ENCODE measurements at places on chromosomes 6 and 20.
A peak's percentile ranks its signal among the peaks of the same experiment; 100 is the strongest.

DNA sequence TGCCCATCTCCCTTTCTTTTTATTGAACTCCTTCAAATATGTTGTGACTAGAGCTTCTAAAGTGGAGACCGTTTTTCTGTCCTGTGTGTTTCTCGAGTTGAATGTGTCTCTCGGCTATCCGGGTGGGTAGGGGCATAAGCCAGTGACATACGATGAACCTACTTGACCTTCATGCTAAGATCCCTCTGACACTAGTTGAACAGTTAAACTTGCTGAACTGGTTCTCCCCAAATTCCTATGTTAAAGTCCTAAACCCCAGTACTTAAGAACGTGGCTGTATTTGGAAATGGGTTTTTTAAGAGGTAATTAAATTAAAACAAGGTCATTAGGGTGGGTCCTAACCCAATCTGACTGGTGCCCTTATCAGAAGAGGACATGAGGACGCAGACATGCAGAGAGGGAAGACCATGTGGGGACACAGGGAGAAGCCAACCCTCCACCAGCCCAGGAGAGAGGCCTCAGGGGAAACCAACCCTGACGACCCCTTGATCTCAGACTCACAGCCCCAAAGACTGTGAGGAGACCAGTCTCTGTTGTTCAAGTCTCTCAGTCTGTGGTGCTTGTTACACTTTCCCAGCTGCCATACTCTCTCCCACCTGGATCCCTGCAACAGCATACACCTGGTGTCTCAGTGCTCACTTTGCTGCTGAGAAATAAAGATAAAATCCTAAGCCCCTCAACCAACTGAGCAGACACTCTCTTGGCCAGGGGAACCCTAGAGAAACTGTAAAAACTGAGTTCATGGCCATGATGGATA lies 208.4 kb downstream of the MYLK4 start:
- no peak for DNase-seq

- no peak for DNase-seq
Measured at GRCh38 chr6:19731282-19731681, 105.9 kb upstream of the ID4 start.

- DNase-seq = no peak
Measured at GRCh38 chr6:44956396-44956795, 371.7 kb upstream of the RUNX2 start.

GRCh38 chr20:10478930-10479329 lies 43.8 kb downstream of the SLX4IP start:
- no peak for DNase-seq

- no peak for DNase-seq
Measured at GRCh38 chr6:4017834-4018170, 61.1 kb downstream of the FAM217A start.

- no peak for DNase-seq
Measured at GRCh38 chr6:167122041-167122826, 662 bp upstream of the CCR6 start.

GRCh38 chr20:36991703-36992102 lies 40.2 kb upstream of the SAMHD1 start:
- DNase-seq = no peak

DNA sequence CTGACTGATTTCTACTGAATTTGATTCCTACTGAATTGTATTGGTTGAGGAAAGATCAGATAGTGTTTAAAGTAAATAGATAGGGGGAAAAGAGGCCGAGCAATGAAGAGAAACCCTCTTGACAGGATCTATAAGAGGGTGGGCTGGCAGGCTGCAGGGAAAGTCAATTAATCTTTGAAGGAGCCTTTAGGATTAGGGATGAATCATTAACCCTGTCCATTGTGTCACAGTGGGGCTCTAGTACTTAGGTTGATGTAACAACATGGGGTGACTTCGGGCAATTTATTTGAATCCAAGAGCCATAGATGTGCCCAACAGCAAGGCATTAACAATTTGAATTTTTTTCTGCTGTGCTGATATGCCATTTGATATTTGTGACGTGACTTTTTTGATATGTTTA lies 7.5 kb downstream of the RFX6 start:
- DNase-seq = no peak

DNA sequence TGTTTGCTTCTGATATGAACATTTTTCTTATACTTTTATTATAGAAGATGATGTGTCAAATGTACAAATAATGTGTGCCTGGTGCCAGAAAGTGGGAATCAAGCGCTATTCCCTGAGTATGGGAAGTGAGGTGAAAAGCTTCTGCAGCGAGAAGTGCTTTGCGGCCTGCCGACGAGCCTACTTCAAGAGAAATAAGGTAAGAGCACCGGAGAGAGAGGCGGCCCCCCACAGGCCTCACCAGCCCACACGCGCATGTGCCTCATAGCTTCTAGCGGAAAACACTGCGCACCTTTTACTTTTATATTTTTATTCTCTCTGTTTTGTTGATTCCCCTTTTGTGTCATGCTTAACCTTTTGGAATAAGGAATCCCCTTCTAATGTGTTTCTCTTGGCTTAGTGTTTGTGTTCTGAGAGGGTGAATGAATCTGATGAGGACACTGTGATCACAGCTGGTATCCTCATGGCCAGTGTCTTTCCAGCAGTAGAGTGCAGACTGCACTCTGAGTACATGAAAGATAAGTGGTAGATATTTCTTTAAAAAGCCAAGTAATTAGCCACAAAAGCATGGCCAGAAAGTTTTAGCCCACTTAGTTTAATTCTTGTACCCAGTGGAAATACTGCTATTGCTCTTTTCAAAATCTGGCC lies 43.6 kb downstream of the SOBP start:
- no peak for DNase-seq

- DNase-seq = no peak
Measured at GRCh38 chr20:47796971-47797370, 11.7 kb upstream of the SULF2 start.

DNA sequence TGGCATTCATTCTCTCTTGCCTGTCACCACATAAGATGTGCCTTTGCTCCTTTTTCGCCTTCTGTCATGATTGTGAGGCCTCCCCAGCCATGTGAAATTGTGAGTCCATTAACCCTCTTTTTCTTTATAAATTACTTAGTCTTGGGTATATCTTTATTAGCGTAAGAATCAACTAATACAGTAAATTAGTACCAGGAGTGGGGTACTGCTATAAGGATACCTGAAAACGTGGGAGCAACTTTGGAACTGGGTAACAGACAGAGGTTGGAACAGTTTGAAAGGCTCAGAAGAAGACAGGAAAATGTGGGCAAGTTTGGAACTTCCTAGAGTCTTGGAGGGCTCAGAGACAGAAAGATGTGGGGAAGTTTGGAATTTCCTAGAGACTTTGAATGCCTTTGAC lies 46.6 kb downstream of the RNF182 start:
- DNase-seq = no peak

DNA sequence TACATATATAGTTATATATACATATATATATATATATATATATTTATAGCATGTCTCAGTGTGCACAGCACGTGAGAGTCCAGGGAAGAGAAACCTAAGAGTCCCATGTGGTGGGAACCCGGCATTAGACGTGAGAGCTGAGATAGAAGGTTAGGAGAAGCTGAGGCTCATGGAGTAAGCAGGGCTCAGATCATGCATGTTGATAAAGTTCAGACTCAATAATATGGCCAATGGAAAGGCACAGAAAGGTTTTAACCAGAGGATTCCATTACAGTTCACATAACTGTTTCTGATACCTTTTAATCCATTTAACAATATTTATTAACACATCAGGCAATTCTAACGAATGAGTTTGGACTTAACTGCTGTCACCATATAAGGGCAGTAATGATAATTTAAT lies 143.4 kb downstream of the MYB start:
- no peak for DNase-seq

- no peak for DNase-seq
Measured at GRCh38 chr6:56145616-56146015, 101.8 kb downstream of the COL21A1 start.

DNA sequence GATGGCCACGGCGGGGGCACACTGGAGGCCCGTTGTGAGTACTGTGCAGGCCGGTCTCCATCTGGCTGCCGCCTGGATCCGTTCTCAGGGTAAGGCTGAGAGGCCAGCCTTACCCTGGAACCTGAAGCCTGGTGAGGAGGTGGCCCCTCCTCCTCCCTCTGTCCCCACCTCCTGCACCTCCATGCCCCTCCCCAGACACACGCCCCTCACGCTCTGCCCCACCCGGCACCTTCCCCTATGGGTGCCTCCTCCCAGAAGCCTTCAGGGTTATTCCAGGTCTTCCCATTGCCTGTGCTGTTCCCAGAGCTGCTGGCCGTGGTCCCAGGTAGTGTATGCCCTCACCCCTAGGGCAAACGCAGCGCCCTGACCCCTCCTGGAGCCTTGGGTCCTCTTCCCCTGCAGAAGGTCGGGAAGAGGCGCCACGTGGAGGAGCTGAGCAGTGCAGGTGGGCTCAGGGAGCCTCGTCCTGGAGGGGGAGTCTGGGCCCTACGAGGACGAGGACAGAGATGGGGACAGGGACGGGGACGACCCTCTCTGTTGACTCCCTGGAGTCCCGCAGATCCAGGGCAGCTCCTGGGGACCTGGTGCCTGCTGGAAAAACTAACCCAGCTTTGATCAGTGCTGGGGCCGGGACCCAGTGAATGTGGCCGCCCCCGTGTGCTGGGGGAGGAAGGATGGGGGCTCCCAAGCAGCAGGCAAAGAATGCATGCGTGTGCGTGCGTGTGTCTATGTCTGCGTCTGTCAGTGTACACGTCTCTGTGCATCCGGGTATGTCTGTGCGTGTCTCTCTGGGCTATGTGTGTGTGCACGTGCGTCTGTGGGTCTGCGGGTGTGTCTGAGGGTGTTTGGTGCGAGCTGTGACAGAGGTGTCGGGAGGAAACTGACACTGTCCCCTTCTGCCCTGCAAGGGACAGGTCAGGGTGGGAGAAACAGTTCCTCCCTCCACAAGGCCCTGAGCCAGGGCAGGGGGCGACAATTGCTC lies 8.2 kb upstream of the HRH3 start:
- DNase-seq = no peak

DNA sequence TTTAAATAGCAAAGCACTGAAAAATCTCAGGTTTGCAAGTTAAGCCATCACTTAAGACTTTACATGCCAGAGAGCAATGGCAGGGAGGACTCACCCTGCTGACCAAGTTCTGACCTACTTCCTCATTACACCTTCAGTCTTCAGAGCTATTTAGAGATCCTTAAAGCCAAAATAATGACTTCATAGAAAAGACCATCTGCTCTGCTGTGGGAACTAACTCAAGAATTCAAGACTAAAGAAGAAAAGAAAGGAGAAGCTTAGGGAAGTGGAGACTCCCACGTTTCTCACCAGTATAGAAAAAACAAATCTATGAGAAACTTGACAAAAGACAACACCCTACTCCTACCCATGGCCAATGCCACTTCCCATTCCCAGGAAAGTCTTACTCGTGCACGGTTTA lies 28.6 kb downstream of the XPO5 start:
- DNase-seq = no peak

GRCh38 chr6:149484733-149485700 lies at the start of gene ZC3H12D:
TSS of gene ZC3H12D (minus strand) at chr6:149485014. CDS start at chr6:149474543, 10,471 bp downstream.
- peak; percentile 83 for DNase-seq

DNA sequence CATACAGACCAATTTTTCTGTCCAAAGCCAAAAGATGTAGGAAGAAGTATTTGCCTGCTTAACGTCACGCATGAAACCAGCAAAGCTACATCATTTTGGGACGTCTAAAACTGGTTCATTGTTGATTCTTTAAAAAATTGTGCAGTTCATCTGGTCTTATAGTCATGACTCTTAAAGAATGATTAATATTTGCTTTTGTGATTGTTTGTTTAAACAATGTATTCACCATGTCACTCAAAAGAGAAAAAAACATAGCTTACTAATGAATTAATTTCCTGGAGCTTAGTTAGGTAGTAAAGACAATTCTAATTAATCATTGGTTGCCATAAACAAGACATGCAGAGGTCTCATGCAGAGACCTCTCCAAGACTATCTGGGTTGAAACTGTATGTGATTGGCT lies 157.3 kb downstream of the RPS12 start:
- no peak for DNase-seq

DNA sequence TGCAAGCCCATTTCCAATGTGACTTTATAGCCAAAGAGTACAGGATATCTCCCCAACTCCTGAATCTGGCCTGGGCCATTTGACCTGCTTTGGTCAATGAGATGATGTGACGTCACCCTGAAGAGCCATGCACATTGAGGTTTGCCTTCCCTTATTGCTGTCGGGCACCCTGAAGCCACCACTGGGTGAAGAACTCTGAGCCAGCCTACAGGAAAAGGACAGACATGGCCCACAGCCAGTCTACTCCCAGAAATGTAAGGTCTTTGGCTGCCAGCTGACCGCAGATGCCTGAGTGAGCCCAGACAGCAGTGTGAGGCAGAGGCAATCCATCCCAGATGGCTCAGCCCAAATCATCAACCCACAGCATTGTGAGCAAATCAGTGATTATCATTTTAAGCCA lies 3.7 kb upstream of the SYNDIG1 start:
- DNase-seq = no peak

DNA sequence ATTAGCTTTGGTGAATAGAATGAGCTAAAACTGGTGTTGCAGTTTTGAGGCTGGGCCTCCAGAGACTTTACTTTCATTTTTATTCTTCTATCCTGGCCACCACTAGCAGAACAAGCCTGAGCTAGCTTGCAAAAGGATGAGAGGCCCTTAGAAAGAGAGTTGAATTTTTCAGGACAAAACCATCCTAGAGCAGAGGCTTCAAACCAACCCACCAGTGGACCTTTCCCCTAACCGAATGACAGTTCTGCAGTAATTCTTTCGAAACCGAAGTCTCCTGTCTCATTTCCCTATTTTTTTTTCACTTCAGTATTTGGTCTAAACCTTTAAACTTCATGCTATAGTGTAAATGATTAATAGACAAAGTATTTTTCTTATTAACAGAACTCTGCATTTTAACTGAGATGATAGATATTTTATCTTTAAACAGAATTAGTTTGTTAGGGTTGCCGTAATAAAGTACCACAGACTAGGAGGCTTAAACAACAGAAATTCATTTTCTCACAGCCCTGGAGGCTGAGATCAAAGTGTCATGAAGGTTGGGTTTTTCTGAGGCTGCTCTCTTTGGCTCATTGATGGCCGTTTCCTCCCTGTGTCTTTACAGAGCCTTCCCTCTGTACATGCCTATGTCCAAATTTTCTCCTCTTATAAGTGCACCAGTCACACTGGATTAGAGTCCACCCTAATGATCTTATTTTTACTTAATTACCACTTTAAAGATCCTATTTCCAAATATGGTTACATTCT lies 80.6 kb upstream of the PAK5 start:
- DNase-seq = no peak

DNA sequence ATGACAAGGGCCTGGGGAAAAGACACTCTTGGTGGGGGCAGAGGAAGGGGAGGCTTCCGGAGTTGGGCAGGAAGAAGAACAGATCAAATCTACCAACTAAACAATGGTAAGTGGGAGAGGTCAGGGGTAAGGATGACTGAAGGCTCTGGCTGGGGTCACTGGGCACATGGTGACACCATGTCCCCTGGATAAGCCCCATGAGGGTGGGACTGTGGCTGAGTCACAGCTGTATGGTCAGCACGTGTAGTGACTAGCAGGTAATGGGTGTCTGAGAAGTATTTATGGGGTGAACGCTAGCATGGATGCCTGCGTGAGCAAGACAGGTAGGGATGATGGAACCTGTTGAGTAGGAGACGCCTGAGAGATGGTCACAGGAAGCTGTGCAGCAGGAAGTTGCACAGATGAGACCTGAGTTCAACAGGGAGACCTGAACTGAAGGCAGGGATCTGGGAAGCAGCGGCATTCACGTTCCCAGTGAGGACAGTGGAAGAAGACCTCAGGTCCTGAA lies 64.5 kb upstream of the SNX9 start:
- DNase-seq = no peak
